ENCODE measurements at places on chromosomes 2 and 18.

DNA sequence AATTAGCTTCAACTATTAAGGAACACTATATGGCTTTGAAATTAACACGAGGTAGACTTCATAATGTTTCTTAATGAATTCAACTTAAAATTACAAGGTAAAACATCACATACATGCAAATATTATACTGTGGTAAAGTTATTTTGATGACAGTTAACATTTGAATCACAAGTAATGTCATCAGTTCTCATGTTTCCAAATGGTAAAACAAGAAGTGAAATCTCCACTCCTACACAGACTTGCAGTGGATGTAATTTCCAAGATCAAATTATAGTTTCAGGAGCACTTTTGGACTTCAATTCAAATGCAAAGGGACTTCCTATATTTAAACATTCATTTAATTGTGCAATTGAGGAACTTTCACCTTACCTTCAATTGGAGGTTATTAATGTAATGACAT, 39.1 kb downstream of the C18orf54 start:
- no peak for DNase-seq

DNA sequence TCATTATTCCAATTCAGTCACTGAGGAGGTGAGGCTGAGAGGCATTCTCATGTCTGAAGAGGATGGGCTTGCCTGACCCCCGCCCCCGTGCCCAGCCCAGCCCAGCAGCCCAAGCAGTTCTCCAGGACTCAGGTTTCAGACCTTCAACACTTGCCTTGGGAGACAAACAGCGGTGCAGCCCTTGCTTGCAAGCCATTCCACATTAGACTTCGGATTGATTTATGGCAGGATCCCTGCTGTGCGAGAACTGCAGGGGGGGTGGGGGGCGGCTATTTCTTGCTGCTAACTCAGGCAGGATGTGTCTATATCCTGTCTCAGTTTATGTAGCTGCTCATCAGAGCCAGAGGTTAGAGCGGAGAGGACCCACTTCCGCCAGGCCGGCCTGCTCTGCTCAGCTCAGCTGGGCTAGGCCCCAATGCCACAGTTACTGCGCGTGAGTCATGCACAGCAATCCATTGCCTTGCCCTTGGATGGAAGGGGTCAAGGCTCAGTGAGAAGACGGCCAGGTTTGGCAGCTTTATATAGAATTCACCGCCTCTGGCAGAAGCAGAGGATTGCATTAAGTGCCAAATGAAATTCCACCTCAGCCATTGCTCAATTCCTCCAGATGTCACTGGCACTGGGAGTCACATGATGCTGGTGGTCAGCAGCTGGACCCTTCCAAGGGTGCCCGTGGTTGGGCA, 1.8 kb downstream of the GYPC start:
- DNase-seq: peak; percentile 40

- no peak for DNase-seq
These were observed 223.5 kb downstream of the NDUFA10 start for GRCh38 chr2:239801404-239802184.

GRCh38 chr2:236546561-236547002, 23.0 kb upstream of the ACKR3 start:
- DNase-seq: no peak

DNA sequence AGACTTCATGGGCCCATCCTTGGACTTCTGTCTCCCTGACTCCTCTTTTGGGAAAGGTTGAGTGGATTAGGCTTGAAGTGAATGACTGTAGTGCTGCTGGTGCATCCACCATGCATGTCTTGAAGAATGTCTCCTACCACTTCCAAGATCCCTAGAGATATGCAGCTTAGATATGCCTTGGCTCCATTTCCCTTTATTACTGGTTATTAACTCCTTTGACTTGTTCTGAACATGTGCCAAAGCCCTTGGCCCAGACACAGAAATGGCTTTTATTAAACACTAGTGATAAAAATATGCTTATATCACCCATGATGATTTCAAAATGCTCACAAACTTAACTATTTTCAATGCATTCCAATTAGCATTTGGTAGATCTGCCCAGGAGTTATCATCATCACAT, 90.0 kb upstream of the SLC14A2 start:
- DNase-seq: no peak

- DNase-seq: no peak
These were observed 53.2 kb downstream of the ITGA6 start for GRCh38 chr2:172480301-172481218.
